ENCODE measurements at places on chromosomes 11 and 22. TPM values are rescaled to one million over a fixed set of nuclear protein-coding genes. Genes with fewer than 3 reads are reported as not detected.

GRCh38 chr22:28023036-28023435 lies 104.0 kb upstream of the PITPNB start:
- no peak overlapping the region for H3K4me3 ChIP-seq
- H3K36me3 ChIP-seq, result no peaks in the 10 kb centered on the region
- no peak for DNase-seq
- no peaks in the 10 kb centered on the region for H3K27me3 ChIP-seq

Gene SWAP70
- total RNA-seq, result 11.5 TPM

- no peak for DNase-seq
- no peak overlapping the region for H3K27ac ChIP-seq
- no peaks in the 10 kb centered on the region for H3K36me3 ChIP-seq
- H3K27me3 ChIP-seq, result peaks cover 29% of the 10 kb centered on the region
- H3K4me3 ChIP-seq, result no peak overlapping the region
These were observed 16.9 kb upstream of the SLCO2B1 start for GRCh38 chr11:75133976-75134375.

Gene PIWIL4
- total RNA-seq, result 0.39 TPM

DNA sequence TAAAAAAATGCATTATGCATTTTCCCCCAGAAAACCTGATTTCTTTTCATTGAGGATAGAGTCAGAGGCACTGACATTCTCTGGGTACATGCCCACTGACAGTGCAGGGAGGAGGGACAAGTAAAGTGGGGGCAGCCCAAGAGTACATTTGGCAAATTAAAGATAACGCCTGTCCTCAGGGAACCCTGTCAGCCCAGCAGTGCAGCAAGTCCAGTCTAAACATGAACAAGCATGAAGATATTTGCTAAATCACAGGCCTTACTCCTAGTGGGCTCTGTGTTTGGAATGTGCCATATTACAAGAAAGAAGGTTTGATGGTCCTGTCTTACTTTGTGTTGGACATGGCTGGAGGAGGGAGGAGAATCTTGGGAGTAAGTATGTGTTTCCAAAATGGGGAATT lies 37.9 kb downstream of the AMOTL1 start:
- H3K4me1 ChIP-seq, result no peaks in the 10 kb centered on the region
- no peak for DNase-seq
- H3K4me3 ChIP-seq, result no peak overlapping the region
- no peaks in the 10 kb centered on the region for H3K36me3 ChIP-seq

- no peaks in the 10 kb centered on the region for H3K36me3 ChIP-seq
- no peak overlapping the region for H3K27ac ChIP-seq
- H3K27me3 ChIP-seq, result no peaks in the 10 kb centered on the region
- no peak for DNase-seq
- H3K4me3 ChIP-seq, result no peak overlapping the region
These were observed 1396.7 kb downstream of the BRD1 start for GRCh38 chr22:48431014-48431413.

GRCh38 chr11:1830322-1831223 lies 4.2 kb upstream of the SYT8 start:
- H3K27me3 ChIP-seq, result peaks cover 4% of the 10 kb centered on the region
- peak; percentile 17 for DNase-seq
- no peaks in the 10 kb centered on the region for H3K36me3 ChIP-seq
- H3K4me1 ChIP-seq, result no peaks in the 10 kb centered on the region

DNA sequence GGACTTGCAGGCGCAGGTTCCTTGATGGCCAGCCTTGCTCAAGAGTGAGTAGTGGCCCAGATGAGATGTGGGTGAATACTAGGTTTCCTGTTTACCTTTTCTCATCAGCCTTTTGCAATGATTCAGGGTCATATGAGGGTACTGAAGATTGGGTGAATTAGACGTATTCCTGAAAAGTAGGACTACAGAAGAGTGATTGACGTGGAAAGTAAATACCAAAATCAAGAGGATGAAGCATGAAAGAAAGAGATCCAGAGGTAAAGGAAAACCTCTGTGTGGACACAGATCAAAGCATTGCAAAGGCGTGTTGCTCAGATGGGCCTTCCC lies 59.9 kb downstream of the CYB5R2 start:
- no peak overlapping the region for H3K4me3 ChIP-seq
- H3K27me3 ChIP-seq, result no peaks in the 10 kb centered on the region
- no peaks in the 10 kb centered on the region for H3K4me1 ChIP-seq
- H3K27ac ChIP-seq, result no peak overlapping the region
- no peaks in the 10 kb centered on the region for H3K36me3 ChIP-seq

DNA sequence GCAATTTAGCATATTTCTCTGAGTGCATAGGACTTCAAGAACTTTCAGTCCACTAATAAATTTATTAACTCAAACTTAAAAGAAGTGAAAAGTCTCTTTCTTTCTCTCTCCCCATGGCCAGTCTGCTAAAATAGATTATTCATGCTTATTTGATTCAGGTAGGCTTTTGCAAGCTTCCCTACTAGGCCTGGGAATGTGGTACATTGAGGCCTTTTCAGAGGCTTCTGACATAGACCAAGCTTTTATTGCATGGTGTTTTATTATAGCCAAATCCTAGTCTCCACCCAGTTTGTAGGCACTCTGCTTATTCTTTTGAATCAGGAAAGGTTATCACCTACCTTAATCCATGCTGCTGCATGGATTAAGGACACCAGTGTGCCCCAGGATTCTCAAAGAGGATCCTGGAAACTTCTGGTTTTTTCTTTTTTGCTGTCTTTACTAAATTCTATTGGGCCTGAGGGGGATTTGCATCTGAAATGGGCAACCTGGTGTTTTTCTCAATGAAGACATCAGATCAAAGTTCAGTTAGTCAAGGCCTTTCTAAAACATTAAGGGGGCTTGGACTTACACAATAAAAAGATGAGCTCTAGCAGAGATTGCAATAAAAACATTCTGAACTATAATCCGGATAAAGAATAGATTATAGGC lies 92.2 kb downstream of the ELP4 start:
- H3K4me1 ChIP-seq, result no peaks in the 10 kb centered on the region
- no peaks in the 10 kb centered on the region for H3K27me3 ChIP-seq
- peaks cover 2% of the 10 kb centered on the region for H3K36me3 ChIP-seq
- no peak overlapping the region for H3K4me3 ChIP-seq
- DNase-seq, result no peak

Gene CHRM1
- not detected for total RNA-seq

DNA sequence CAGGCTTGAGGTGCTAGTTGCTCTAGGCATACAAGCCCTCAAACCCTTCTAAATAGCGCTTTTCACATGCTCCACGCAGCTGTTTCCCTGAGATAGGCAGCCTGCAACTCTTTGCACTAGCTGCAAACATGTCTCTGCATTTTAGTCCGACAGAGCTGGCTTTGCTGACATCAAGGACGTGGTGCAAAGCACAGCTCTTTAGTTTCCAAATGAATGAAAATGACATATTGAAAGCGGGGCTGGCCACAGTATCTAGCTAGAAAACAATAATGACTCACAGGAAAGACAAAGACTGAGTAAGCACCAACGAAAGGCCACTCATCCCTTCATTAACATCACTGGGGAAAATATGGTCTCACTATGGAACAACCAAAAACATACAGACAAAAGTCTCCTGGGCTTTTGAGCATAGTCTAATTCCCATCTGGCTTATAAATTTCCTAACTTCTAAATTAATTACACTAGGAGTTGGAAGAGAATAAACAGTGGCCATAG lies 15.3 kb upstream of the ZC3H12C start:
- DNase-seq, result peak; percentile 36
- H3K4me1 ChIP-seq, result peaks cover 8% of the 10 kb centered on the region
- peaks cover 12% of the 10 kb centered on the region for H3K27me3 ChIP-seq
- H3K4me3 ChIP-seq, result no peak overlapping the region
- no peaks in the 10 kb centered on the region for H3K36me3 ChIP-seq

DNA sequence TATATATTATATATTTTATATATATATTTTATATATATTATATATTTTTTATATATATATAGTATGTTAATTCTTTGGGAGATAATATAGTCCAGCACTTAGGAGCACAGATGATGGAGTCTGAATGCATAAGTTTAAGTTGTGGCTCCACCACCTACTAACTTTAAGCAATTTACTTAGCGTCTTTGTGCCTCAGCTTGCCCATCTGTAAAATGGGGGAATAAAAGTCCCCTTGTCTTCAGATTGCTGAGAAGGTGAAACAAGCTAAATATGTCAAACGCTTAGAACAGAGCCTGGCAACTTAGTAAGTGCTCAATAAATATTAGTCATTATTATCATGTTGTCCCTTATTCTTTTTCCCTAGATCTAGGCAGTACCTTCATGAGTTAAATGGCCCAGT lies 27.5 kb downstream of the DSCAML1 start:
- H3K4me3 ChIP-seq, result no peak overlapping the region
- no peaks in the 10 kb centered on the region for H3K4me1 ChIP-seq
- no peak overlapping the region for H3K27ac ChIP-seq
- no peaks in the 10 kb centered on the region for H3K36me3 ChIP-seq
- DNase-seq, result no peak

GRCh38 chr22:49561976-49562375 lies 265.7 kb downstream of the BRD1 start:
- H3K4me1 ChIP-seq, result no peaks in the 10 kb centered on the region
- no peaks in the 10 kb centered on the region for H3K27me3 ChIP-seq
- H3K36me3 ChIP-seq, result no peaks in the 10 kb centered on the region
- H3K27ac ChIP-seq, result no peak overlapping the region
- no peak overlapping the region for H3K4me3 ChIP-seq
- no peak for DNase-seq

Gene DDX25
- not detected for total RNA-seq

DNA sequence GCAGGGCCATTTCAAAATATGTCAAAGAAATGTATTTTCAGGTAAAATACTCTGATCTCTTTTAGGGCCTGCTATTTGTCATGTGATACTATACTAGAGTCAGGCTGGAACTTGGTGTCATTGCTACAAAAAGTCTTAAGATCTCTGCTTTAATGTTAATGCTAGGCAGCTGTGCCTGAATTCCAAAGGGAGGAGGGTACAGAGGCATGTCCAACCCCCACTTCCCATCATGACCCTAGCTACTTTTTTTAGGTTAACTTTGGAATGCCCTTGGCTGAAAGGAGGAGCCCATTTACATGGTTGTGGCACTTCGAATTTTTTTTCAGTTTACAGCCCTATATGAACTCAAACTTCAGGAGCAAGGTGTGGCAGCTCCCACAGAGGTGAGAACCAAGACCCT lies 58.1 kb downstream of the OSBP2 start:
- no peak overlapping the region for H3K27ac ChIP-seq
- DNase-seq, result no peak
- no peak overlapping the region for H3K4me3 ChIP-seq
- no peaks in the 10 kb centered on the region for H3K27me3 ChIP-seq
- no peaks in the 10 kb centered on the region for H3K36me3 ChIP-seq

Gene TMEM218
- total RNA-seq, result 17.4 TPM

- DNase-seq, result no peak
- peaks cover 33% of the 10 kb centered on the region for H3K36me3 ChIP-seq
- H3K4me1 ChIP-seq, result peaks cover 2% of the 10 kb centered on the region
- no peaks in the 10 kb centered on the region for H3K27me3 ChIP-seq
- no peak overlapping the region for H3K27ac ChIP-seq
- H3K4me3 ChIP-seq, result no peak overlapping the region
These were observed 63.3 kb downstream of the TRIM44 start for GRCh38 chr11:35725885-35726284.

- no peak overlapping the region for H3K4me3 ChIP-seq
- no peaks in the 10 kb centered on the region for H3K27me3 ChIP-seq
- no peak for DNase-seq
- peak overlapping the region; percentile 99 for H3K27ac ChIP-seq
These were observed 27.2 kb downstream of the TMPRSS6 start for GRCh38 chr22:37082251-37082873.

GRCh38 chr11:32141745-32142546 lies 51.1 kb downstream of the RCN1 start:
- no peak overlapping the region for H3K4me3 ChIP-seq
- no peak overlapping the region for H3K27ac ChIP-seq
- peaks cover 3% of the 10 kb centered on the region for H3K4me1 ChIP-seq
- H3K36me3 ChIP-seq, result no peaks in the 10 kb centered on the region
- no peak for DNase-seq
- H3K27me3 ChIP-seq, result peaks cover 2% of the 10 kb centered on the region

GRCh38 chr22:37420686-37421467 lies 6.4 kb downstream of the ELFN2 start:
- peak overlapping the region; percentile 51 for H3K4me3 ChIP-seq
- no peaks in the 10 kb centered on the region for H3K36me3 ChIP-seq
- H3K27me3 ChIP-seq, result peaks cover 70% of the 10 kb centered on the region
- no peak overlapping the region for H3K27ac ChIP-seq

Gene ILK
- total RNA-seq, result 197 TPM

- no peaks in the 10 kb centered on the region for H3K27me3 ChIP-seq
- no peak overlapping the region for H3K4me3 ChIP-seq
- peaks cover 7% of the 10 kb centered on the region for H3K36me3 ChIP-seq
- H3K27ac ChIP-seq, result peak overlapping the region; percentile 19
- no peak for DNase-seq
These were observed 3.9 kb upstream of the TAGLN start for GRCh38 chr11:117195258-117195657.

Gene RTN4RL2
- 0.57 TPM for total RNA-seq

GRCh38 chr22:36350751-36351594 lies 36.8 kb downstream of the MYH9 start:
- H3K4me3 ChIP-seq, result peak overlapping the region; percentile 43
- peaks cover 84% of the 10 kb centered on the region for H3K4me1 ChIP-seq
- no peak for DNase-seq
- H3K27me3 ChIP-seq, result no peaks in the 10 kb centered on the region
- peaks cover 64% of the 10 kb centered on the region for H3K36me3 ChIP-seq

Gene NLRP10
- not detected for total RNA-seq

- H3K27ac ChIP-seq, result no peak overlapping the region
- no peaks in the 10 kb centered on the region for H3K27me3 ChIP-seq
- peaks cover 25% of the 10 kb centered on the region for H3K4me1 ChIP-seq
- H3K4me3 ChIP-seq, result no peak overlapping the region
- H3K36me3 ChIP-seq, result no peaks in the 10 kb centered on the region
These were observed 45.6 kb downstream of the DENND5A start for GRCh38 chr11:9219572-9219971.

DNA sequence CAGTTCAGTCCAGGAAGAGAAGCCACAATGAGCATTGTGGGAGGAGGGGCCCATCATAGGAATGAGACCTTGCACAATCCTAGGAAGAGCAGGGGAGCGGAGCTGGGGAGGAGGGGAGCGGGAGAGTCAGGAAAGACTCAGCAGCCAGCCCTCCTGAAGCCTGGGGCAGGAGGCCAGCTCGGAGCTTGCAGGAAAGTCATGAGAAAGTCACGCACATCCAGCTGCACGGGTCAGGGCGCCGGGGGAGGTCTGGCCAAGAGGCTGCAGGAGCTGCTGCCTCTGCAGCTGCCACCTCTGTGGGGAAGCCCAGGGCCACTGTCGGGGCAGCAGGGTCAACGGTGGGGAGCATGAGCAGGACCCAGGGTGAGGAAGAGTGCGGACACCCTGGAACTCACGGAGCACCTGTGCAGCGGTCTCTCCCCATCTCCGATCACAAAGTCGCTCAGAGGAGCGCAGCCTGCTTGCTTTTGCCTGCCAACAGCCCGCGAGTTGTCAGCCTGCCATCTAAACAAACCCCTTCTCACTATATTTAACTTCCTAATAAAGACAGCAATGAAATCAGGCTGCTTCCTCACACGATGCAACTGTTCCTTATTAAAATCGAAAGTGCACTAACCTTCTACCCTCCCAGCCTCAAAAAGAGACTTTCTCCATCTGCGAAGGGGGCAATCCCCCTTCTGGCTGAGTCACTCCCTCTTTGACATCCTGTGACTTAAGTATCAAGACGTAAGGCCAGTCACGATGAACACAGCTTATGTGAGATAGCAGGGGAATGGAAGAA lies 52.9 kb upstream of the RTL6 start:
- peak overlapping the region; percentile 20 for H3K4me3 ChIP-seq
- H3K27ac ChIP-seq, result no peak overlapping the region
- H3K4me1 ChIP-seq, result peaks cover 7% of the 10 kb centered on the region

- no peak for DNase-seq
- H3K36me3 ChIP-seq, result no peaks in the 10 kb centered on the region
- no peaks in the 10 kb centered on the region for H3K4me1 ChIP-seq
- H3K4me3 ChIP-seq, result no peak overlapping the region
- H3K27me3 ChIP-seq, result peaks cover 7% of the 10 kb centered on the region
These were observed 31.9 kb upstream of the CCDC90B start for GRCh38 chr11:83317757-83318690.
